Hematopoietic multipotent progenitor cell treated with erythropoietin and hydrocortisone succinate and interleukin-3 and kit ligand, for 4 days (in vitro differentiated cells): ENCODE measurements at places on chromosomes 1 and 21.

DNA sequence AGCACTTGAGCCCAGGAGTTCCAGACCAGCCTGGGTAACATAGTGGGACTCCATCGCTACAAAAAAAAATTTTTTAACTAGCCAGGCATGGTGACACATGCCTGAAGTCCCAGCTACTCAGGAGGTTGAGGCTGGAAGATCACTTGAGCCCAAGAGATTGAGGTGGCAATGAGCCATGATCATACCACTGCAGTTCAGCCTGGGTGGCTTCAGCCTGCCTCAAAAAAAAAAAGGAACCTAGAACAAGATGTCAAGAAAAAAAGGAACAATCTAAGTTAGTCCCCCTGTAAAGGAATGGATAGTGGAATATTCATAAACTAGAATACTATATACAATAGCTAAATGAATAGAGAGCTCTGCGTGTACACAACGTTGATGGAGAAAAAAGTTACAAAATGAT is 14.4 kb downstream of the NSL1 start:
- DNase-seq, result peak; percentile 44

DNA sequence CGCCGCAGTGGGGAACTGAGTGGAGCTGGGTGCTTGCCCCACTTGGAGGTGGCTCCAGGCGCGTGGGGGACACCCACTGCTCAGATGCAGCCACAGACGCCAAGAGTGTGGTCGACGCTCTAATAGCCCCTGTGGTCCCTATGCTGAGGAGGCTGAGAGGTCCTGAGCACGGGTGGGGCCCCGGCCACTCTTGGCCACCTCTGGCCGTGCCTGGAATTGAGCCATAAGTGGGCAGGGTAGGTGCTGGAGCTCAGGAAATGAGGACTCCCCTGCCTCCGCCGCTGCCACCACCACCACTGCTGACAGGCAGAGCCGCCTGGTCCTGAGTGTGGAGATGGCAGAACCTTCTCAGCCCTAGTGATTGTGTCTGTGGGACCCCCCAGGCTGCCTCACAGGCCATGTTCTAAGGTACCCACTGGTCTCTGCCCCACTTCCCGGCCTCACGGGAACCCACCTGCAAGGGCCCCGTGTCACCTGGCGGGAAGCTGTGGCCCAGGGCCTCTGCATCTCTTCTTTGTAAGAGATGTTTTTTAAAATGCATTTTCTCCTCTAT is 34.6 kb upstream of the DIP2A start:
- no peak for DNase-seq

DNA sequence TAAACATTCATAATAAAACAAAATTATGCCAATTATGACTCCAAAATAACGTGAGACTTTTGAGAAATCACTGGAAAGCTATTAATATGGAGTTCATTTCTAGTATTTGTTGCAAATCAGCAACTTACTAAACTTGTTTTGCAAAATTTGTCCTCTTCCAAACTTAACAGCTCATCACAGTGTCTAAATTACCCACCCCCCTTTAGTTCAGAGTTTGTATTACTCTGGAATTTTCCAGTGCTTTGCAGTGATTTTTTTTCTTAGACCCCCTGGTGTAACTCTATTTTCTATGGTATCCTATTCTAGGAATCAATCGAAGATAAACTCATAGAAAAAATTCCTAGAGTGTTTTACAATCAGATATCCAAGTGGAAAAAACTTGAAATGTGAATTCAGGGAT is 72.4 kb upstream of the CACHD1 start:
- DNase-seq, result no peak

DNA sequence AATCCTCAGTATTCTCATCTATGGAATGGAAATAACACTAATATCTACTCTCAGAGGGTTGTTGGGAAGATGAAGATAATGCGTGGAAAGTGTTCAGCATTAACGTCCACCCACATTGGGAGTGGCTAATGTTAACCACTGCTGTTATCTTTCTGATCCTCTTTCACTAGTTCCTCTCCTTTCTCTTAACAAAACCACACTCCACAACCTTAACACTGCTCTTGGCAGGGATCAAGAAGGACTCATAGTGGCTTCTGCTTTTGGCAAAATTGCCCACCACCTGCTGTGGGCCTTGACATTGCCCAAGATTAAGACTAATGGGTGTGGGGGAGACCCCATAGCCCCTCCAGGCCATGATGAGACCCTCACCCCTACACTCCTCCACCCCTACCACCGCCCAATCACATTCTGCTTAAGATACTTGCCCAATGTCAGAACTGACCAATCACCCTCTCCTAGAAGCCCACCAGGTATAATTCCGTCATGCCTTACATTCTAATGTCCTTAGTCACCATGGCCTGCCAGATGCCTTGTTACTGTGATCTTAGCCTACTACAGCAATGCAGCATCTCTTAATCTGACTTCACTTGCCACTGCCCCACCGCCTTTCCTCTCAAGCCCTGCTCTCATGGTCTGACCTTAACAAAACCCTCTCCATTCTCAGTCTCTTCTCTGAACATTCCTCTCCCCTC is 27.1 kb downstream of the DHCR24 start:
- peak; percentile 92 for DNase-seq

DNA sequence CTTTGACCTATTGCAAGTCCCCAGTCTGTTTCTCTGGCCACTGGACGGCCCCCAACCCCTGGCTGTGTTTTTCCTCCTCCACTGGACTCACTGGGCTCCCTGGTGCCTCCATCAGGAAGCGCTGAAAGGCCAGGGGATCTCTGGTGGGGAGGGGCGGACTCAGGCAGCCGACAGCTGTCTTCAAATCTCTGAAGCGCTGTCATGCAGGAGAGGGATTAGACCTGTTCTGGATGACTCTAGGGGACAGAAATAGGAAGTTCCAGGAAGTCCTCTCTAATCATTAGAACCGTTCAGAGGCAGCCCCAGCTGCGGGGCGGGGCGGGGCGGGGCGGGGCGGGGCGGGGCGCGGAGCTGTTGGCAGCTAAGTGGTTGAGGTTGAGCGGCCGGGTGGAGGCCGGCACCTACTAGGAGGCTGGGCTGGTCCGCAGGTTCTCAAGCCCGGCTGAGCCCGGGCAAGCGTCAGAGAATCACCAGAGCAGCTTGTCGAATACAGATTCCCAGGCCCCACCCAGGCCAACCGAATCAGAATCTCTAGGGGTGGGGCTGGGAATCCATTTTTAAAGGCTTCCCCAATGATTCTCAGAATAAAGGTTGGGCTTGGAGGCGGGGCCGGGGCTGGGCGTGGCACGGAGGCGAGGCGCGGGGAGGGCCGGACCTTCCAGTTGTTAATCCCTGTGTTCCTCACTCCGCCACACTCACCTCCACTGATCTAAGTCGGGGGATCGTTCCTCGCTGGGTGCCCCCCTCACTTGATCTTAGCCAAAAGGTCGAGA is 11.4 kb upstream of the PHLDA3 start:
- DNase-seq, result peak; percentile 93

DNA sequence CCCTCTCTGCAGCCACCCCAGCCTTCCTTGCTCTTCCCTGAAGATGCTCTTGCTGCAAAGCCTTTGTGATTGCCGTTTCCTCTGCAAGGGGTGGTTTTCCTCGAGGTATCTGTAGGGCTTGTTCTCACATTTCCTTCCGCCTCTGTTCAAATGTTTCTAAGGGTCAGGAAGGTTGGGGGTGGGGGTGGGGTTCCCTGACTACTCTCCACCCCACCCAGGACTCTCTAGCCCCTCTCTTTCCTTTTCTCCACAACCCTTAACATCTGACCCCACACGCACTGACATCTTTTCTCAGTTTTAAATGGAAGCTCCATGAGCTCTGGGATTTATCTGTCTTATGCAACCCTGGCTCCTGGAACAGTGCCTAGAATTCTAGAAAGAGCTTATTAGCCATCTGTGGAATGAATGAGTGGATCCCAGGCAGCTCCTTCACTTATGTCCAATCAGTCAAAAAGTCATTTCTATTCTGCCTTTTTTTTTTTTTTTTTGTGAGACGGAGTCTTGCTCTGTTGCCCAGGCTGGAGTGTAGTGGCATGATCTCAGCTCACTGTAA is 27.3 kb upstream of the ZNF362 start:
- DNase-seq, result no peak

DNA sequence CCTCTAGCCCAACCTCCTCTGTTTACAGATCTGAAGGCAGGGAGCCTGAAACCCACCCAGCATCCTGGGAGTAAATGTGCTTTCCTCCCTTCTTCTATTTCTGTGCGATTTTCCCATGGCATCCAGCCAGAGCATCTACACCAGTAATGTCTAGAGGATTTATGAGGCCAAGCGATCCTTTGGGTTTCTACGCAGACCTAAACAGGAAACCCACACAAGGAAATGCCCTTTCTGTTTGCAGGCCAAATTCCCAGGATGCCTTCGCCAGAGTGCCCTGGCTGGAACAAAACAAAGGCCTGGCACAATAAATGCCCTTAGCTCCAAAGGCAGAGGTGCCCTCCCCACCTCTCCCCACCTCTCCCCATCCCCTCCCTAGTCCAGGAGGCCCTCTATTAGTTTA is 110.5 kb upstream of the CDC42BPA start:
- no peak for DNase-seq

DNA sequence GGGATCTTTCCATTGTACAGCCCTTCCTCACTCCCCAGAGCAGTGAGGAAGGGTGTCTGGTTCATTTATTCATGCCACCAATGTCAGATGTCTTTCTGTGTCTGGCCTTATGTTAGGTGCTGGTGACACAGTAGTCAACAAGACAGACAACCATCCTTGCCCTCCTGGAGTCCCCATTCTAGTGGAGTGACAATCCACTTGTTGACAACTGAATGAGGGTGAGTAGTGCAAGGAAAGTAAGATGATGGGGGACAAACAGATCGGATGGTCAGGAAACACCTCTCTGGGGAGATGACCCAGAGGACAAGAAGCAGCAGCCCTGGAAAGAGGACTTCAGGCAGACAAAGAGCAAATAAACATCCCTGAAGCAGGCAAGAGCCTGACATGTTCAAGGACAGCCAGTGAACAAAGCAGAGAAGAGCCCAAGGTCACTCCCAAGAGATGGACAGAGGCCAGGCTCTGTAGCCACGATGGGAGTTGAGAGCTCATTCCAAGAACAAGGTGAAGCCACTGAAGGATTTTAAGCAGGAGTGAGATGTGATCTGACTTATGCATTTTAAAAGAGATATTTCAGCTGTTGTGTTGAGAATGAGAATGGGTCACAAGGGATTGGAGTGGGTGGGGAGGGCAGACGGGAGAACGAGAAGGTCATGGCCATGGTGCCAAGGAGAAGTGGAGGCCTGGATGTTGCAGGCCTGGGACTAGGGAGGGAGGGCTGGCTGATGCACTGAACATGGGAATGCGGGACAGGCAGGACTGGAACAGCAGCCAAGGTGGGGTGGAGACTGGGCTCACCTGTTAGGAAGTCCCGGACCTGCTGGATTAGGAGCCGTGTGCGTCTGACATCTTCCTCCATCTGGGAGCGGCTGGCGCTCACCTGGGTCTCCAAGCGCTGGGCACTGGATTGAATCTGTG is 30.2 kb downstream of the LAMB3 start:
- no peak for DNase-seq

DNA sequence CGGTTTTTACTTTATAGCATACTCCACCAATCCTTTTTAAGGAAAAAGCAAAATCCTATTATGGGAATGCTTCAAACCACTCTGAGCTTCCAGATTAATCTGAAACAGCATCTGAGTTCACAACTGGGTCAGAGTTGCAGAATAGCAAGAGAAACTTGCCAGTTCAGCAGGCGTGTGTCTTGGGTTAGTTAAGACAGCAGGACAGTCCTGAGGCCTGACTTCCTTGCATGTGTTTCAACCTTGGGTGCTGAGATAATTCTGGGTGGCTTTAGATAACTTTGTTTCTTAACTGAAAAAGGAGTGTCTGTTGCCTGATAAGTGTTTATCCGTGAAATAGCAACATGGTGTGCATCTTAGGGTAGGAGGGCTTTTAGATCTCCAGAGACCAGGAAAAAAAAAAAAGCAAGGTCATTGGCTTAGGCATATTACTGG is 169.2 kb downstream of the DHRS3 start:
- peak; percentile 96 for DNase-seq

- DNase-seq, result no peak
Measured at GRCh38 chr1:34774957-34775356, 6.1 kb upstream of the GJB3 start.
